ENCODE measurements at places on chromosomes 2 and 18. TPM values are rescaled to one million over a fixed set of nuclear protein-coding genes. Genes with fewer than 3 reads are reported as not detected.

Gene REG1B
- not detected for total RNA-seq

Gene CXCR1
- not detected for total RNA-seq

Gene XDH
- total RNA-seq = 0.08 TPM

Gene GATA6
- 9.6 TPM for total RNA-seq

Gene UCN
- 1.7 TPM for total RNA-seq

Gene RTP5
- total RNA-seq = not detected

Gene SLC5A7
- total RNA-seq = 2.3 TPM

Gene GPR75
- 2.2 TPM for total RNA-seq

Gene DNER
- total RNA-seq = 13.3 TPM

Gene MDH1B
- 0.77 TPM for total RNA-seq

Gene TMEM163
- 0.27 TPM for total RNA-seq

Gene EFR3B
- 2.4 TPM for total RNA-seq

Gene MRO
- not detected for total RNA-seq

Gene HTRA2
- total RNA-seq = 25.8 TPM

Gene TRIM43
- total RNA-seq = not detected

Gene ICA1L
- total RNA-seq = 39.8 TPM

Gene CHST9
- 7.2 TPM for total RNA-seq

Gene FOXD4L1
- total RNA-seq = not detected

Gene KANSL3
- total RNA-seq = 50.9 TPM

Gene LOXL3
- 8.1 TPM for total RNA-seq

Gene NEU4
- not detected for total RNA-seq

Gene FOXI3
- total RNA-seq = not detected

Data from gastroesophageal sphincter (tissue), 4 donors.